ENCODE measurements at places on chromosomes 5 and 9.

GRCh38 chr5:9499498-9499876 lies 46.4 kb downstream of the SEMA5A start:
- DNase-seq = no peak

DNA sequence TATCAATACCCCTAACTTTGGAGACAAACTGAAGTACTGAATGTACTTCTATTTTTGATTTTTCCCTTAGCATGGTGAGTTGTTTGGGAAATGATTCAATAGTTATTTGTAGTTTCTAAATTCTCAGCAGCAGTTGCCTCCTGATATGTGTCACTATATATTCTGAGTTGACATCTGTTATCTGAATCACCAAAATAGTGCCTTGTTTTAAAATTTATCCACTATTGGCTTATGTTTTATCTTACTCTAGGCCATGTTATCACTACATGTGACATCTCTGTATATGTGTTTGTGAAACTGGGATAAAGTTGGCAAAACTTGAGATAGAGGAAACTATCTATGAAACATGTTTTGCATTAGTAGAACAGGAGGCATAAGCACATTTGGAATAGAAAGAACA lies 317.6 kb downstream of the TLE4 start:
- DNase-seq = no peak

DNA sequence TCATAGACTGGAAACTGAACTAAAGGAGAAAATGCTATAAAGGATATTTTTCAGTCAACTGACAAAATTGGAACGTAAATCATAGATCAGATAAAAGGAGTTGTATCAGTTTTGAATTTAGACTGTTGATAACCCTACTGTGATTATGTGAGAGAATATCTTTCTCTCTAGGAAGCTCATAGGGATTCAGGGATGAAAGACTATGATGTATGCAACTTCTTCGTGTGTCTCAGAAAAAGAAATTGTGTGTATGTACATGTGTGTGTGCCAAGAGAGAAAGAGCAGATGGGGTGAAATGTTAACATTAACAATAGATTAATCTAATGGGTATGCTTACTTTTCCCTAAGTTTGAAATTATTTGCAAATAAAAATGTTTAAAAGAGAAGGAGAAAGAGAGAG lies 30.7 kb upstream of the C5orf58 start:
- DNase-seq = no peak

- DNase-seq = no peak
Measured at GRCh38 chr9:34566322-34566721, 23.2 kb downstream of the CNTFR start.

GRCh38 chr5:124287813-124288212 lies 458.6 kb downstream of the ZNF608 start:
- DNase-seq = no peak

DNA sequence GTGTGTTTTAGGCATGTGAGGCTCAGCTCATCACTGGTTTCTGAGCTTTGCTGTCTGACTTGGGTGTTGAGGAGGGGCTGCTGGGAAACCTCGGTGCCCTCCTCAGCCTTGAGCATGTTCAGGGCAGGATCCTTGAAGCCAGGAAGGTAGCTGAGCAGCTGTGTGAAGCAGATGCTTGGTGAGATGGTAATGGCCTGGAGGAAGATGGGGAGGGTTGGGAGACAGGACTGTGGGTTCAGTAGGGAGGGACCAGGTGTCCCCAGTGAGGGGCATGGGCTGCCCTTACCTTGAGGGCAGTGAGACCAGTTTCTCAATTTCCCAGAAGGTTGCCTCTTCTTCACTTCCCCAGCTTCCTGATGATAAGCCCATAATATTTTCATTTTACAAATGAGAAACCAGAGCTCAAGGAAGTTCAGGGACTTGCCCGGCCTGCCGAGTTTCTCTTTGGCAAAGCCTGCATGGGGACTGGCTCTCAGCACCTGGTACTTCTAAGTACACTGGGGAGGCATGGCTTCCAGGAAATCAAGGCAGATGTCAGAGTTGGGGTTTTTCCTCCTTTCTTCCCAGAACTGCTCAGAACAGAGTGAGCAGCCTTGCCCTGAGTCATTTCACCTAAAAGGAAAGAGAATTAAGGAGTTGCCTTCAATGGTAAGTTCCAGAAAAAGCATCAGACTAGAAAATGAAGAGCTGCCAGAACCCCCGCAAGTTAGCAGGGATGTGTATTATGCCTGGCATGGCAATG lies 225.7 kb downstream of the MAST4 start:
- DNase-seq = peak; percentile 40

DNA sequence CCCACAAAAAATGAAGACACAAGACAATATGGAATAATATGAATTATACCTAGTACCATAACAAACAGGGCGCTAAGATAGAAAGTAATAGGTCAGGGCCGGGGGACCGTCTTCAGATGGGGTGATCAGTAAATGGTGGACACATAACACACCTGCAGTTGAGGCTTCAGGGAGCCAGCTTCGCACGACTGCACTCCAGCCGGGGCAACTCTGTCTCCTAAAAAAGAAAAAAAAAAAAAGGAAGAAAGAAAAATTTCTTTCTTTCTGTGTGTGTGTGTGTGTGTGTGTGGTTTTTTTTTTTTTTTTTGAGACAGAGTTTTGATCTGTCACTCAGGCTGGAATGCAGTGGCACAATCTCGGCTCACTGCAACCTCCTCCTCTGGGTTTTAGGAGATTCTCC lies 75.0 kb upstream of the HSPA9 start:
- DNase-seq = no peak

GRCh38 chr5:74468421-74468820 lies 172.1 kb downstream of the ENC1 start:
- no peak for DNase-seq

- no peak for DNase-seq
Measured at GRCh38 chr9:126720661-126721563, 83.9 kb upstream of the ZBTB43 start.

DNA sequence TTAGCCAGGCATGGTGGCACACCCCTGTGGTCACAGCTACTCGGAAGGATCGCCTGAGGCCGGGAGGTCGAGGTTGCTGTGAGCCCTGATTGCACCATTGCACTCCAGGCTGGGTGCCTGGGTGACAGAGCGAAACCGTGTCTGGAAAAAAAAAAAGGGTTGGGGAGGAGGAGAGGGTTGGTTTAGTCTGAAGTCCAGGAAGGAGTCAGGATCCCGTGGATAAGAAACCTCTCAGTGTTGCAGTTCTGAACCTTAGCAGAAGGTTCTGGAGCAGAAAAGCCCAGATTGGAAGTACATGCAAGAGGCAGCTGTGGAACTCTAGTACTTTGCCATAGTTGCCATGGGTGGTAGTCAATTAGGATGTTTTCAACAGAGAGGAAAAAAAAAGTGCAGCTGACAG lies 125.2 kb upstream of the CPEB4 start:
- no peak for DNase-seq

DNA sequence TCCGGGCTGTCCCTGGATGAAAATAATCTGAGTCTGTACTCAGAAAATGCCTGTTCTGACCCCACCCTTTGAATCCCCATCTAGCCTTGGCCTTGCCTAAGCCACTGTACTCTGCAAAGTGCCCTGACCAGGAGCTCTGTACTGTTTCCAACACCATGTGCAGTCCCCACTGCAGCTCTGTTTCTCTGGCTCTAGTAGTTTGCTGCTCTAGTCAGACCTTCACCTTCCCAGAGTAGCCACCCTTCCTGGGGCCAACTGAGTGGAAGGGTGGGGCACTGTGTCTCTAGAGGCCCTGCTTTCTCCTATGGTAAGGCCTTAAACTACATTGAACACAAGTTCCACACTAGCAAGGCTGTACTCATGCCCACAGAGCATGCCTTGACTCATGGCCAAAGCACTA lies 31.9 kb downstream of the P4HA2 start:
- DNase-seq = no peak

DNA sequence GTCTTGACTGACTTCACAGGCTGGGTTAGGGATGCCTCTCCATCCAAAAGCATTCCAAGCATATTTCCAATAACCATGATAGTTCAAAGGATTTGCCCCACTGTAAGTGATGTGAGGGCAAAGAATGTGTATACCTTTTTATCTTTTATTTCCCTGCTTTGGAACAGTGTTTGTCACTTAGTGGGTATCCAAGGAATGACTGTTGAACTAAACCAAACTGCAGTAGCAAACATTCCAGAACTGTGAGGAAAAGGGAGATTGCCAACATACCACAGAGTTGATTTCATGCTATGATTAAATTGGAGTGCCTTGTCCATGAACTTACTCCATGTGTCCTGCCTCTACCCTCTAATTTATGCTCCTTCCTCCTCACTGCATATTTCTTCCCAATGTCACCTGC lies 400.0 kb downstream of the KIAA0825 start:
- DNase-seq = no peak

DNA sequence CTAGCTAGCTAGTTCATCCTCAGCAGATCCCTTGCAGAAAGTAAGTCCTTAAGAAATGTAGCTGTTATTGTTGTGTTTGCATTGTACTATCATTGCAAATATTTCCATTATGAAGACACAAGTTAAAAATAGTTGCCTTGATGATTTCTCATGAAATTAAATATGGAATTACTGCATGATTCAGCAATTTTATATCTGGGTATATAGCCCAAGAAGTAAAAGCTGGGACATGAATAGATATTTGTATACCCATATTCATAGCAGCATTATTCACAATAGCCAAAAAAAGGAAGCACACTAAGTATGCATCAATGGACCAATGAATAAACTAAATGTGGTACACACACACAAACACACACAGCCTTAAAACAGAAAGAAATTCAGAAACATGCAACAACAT lies 6.8 kb downstream of the IFNB1 start:
- no peak for DNase-seq

- DNase-seq = no peak
Measured at GRCh38 chr5:99045871-99046270, 117.1 kb upstream of the CHD1 start.

DNA sequence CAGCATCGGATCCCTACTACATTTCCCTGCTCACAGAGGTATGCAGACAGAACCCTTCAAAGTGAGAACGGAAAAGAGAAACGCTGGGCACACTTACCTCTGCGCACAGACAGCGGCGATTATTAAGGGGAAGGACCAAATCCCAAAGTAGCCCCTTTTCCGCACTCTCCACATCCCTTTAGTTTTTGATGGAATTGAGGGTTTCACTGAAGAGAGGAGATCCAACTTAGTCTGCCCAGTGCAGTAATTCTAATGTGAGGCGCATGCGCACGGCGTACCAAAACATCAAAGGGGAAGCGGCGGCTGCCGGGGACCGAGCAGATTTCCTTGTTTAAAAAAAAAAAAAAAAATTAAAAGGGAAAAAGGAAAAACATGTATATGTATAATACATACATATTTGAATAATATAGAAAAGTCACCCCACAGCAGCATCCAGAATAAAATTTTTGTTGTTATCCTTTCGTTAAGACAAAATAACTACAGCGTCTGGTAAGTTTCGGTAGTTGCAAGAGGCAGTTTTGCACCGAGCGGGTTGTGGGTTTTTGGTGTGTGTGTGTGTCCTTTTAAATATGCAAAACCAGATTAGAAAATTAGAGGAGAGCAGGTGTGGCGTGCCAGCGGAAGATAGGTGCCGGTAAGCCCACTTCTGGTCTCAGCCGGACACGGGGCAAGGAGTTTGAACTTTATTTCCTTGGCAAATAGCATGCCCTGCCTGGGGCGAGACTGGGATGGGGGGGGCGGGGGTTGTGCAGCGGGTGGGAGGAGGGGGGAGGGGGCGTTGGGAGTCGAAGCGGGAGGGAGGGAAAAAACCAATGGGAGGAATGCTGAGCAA lies at the start of gene GABRB2:
Gene GABRB2 (minus strand): TSS at position 256 of the 832 bp plus-strand sequence. CDS start 82 bp downstream, at position 174.
- peak; percentile 7 for DNase-seq

GRCh38 chr5:173627860-173628392 lies 11.5 kb upstream of the BOD1 start:
- no peak for DNase-seq

- DNase-seq = no peak
Measured at GRCh38 chr9:107039542-107039941, 176.6 kb downstream of the ZNF462 start.

- no peak for DNase-seq
Measured at GRCh38 chr9:114830546-114830945, 24.7 kb upstream of the TNFSF15 start.
